Stimulated activated CD8-positive, alpha-beta memory T cell treated with anti-CD3 and anti-CD28 coated beads, Interleukin-4, amount 100 ng/mL, for 4 hours (primary cell): ENCODE measurements at places on chromosomes 11 and 22.

DNA sequence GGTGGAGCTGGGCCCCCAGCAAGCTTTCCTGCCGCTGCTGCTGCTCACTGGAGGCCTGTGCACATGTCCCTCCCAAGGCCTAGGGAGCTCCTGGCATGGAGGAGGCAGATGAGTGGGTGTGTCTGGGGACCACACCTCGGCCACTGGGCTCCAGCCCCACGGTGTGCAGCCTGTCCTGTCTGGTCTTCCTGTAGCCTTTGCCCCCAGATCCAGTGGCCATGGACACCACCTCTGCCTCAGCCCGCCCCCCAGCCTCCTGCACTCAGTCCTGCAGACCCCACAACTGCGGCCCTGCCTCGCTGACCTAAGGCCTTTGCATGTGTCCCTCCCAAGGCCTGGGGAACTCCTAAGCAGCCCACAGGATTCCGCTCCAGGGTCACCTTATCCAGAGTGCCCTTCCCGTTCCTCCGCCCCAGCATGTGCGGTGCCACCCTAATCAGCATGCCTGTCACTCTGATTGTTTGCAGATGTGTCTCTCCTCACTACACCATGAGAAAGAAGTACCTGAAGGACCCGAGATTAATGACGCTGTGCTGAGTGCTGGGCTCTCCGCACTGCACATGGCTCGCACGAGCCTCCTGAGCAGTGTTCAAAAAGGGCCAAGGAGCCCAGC is 8.6 kb downstream of the GAL start:
- DNase-seq: no peak

DNA sequence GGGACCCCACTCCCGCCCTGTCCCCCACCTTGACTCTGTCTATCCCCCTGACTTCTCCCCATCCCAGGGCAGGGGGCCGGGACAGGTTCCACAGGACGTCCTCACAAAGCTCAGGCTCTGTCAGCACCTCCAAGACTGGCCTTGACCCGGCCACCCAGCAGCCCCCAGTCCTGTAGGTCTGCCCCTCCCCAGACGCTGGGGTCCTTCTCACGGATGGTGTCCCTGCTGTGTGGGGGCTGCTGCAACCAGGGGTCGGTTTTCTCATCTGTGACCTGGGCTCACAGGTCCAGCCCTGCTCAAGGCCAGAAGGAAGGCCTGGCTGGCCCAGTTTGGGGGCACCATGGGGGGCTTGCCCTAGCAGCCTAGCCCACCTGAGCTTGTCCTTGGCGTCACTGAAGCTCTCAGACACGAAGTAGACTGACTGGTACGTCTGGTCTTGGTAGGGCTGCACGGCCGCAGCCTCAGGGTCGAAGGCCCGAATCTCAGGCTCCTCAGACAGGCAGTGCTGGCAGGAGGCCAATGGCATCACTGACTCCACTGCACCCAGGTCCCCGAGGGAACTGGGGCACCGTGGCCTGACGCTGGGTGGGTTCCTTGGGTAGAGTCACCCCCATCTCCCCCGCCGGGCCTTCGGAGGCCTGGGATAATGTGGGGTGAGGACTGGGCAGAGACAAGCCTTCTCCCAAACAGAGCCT is 4.0 kb upstream of the INS start:
- no peak for DNase-seq

DNA sequence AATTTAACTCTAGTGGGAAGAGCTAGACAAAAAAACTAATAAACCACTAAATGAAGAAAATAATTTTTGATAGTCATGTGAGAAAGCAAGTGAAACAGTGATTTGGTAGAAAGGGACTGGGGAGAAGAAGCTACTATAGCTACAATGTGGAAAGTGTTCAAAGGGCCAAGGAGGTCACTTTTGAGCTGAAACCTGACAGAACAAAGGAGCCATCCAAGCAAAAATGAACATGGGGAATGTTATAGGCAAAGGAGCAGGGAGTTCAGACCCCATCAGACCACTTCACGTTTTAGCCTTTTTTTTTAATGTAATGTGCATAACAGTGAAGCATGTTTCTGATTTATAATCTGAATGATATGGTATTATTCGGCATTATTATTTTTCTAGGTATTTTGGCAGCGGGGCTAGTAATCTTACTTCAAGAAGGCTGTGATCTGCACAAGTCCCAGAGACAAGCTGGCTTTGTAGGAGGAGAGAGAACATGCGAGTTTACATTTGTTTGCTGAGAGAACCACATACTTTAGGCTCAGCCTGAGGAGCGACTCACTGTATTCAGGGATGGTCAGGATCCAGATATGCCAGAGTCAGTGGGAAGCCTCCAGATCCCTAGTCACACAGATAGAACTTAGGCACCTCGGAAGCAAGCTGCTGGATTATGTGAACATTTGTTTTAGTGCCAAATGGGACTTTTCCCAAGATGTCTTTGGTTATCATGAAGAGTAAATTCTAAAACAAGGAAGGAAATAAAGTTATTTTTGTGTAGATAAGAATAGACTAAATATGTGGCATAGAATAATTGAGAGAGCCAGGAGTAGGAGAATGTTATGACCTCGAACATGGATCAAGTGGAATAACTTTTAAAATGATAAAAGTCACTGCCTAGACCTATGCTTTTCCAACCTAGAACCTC is 118.6 kb downstream of the TRIM44 start:
- DNase-seq: no peak

DNA sequence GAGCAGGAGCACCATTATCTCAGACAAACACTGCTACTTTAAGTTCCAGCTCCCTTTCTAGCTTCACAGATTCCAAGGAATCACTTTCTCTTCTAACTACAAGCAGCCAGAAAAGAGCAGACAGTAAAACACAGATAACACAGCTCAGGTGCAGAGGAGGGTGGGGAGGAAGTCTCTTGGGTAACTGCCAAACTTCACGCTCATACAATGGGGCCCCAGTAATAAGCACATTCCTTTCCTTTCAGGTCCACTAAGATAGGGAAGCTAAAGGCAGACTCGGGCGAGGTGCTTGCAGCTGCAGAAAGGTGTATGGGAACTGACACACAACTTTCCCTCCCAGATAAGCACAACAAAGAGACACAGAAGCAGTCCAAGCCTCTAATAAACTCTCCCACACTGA is 69.2 kb upstream of the OR9G4 start:
- DNase-seq: no peak

GRCh38 chr11:94185416-94186084 is 56.9 kb downstream of the PANX1 start:
- no peak for DNase-seq

- no peak for DNase-seq
Measured at GRCh38 chr11:45390407-45390806, 104.3 kb upstream of the SYT13 start.

- no peak for DNase-seq
Measured at GRCh38 chr11:127330044-127330443, 329.5 kb upstream of the KIRREL3 start.

DNA sequence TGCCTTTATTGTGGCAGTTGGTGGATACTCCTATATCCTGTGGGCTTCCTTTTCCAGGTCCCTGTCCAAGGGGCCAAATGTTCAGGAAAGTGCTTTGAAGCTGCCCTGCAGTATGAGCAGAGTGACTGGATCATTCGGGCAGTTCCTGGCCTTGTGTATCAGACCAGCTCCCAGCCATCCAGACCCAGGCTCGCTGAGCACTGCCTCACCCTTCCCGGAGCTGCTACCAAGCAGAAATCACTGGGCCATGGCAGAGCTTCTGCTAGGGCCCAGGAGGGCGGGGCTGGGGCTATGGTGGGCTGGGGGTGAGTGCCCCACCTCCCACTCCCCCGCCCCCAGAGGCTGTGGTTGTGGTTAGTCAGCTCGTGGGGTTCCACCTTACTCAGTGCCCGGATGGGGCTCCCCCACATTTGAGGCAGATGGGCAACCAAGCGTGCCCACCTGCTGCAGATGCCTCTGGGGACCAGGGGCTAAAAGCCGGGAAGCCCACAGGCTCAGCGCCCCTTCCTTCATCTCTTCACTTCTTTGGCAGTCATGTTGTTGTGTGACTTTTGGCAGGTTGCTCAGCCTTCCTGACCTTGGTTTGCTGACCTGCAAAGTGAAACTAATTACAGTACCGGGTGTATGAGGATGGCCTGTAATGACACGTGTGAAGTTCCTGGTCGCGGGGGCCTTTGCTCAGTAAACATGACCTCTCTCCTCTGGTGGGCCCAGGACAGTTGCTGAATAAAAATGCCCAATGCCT is 2.1 kb upstream of the LRRC32 start:
- peak; percentile 44 for DNase-seq

DNA sequence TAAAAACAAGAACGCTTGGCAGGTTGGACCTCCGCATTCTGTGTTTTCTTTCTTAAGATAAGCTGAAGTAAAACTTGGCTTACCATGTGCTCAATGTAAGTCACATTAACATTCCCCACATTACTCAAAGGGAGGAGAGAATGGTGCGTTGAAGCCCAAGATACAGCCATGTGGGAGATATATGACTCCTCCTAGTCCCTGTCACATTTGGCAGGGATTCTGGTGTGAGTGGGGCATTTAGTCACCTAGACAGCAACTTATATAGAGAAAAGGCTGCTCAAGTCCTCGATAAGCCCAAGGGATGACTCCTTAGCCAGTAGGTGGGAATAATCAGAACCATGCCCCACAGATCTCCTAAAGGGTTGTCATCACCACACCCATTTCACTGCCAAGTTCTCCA is 4.6 kb downstream of the PRSS23 start:
- DNase-seq: no peak

GRCh38 chr22:37931893-37932389 is 21.5 kb downstream of the C22orf23 start:
- DNase-seq: no peak

GRCh38 chr11:120324932-120325810 is at the start of gene TLCD5:
Gene TLCD5, plus strand, starts transcription at chr11:120325299. Its CDS starts 2,143 bp downstream, at chr11:120327442.
- no peak for DNase-seq

- DNase-seq: peak; percentile 25
Measured at GRCh38 chr11:75474878-75475766, 42.1 kb upstream of the KLHL35 start.

DNA sequence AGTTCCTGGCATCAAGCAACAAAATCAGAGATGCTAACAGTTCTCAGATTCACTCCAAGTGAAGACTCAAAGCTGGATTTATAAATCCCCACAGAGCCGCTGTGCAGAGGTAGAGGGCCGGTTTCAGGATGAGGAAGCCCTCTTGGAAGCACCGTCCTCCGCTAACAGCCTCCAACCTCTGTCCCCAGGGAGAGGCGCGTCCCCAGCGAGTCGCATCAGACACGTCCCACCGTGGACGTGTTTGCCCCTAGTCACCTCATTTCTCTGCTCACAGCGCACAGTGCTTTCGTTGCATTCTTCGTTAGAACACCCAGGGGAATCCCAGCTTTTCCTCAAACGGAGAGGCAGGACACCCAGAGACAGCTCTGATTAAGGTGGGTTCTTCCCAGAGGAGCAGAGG is 642.9 kb downstream of the BRD1 start:
- no peak for DNase-seq

DNA sequence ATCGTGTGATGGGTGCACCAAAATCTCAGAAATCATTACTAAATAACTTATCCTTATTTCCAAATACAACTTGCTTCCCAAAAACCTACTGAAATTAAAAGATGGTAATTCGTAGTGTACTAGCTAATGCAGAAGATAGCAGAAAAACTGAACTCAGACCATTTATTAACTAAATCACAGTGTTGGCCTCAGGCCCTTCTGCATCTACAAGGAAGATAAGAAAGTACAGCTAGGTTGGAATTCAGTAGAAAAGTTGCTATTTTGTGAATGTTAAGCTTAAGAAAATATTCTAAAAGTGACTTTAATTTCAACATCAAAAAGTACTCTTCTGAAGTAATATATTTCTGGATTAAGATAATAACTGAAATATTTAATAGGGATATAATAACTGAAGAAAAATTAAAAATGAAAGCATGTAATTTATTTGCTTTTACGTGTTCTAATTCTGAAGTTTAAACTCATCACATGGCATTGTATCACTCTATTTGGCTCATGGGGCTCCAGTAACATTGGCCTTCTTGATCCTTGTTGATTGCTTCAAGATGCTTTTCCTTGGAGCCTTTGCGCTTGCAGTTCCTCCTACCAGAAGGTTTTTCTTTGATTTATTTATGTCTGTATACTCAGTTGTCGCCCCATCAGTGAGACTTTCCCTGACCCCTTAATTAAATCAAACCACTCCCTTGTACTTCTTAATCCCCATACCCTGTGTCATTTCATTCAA is 847.9 kb upstream of the ANO3 start:
- no peak for DNase-seq

- no peak for DNase-seq
Measured at GRCh38 chr11:131979364-131979763, 608.9 kb downstream of the NTM start.

DNA sequence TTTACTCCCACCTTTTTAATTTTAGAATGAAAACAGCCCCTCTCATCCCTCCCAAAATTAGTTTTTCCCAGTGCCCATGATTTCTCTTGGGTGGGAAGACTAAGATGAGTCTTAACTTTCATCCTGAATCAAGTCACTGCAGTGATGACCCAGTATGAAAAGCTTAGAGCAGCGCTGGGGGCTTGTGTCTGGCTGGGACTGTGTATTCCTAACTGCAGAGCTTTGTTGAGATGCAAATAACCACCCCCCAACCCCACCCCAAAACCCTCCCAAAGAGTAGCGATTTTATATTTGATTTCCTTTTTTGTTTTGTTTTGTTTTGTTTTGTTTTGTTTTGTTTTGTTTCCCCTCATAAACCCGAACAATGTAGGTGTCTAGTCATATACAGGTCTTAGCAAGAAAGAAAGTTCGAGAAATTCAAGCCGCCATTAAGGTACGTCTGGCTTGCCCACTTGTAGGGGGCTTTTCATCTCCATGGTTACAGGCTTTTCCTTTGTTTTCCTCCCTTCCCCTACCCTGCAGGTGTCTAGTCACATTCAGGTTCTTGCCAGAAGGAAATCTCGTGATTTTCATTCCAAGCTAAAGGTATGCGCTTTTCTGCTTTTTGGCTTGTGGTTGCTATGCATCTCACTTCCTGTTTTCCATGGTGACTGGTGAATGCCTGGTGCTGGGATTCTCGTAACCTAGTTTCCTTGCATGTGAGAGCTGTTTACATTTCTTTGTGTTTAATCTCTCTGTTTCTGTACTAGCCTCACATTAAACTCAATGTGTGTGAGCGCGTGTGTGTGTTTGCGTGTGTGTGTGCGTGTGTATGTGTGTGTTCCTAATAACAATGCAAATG is 144.6 kb upstream of the RASSF10 start:
- DNase-seq: no peak

GRCh38 chr11:128398517-128399250 is 188.7 kb downstream of the ETS1 start:
- DNase-seq: no peak

DNA sequence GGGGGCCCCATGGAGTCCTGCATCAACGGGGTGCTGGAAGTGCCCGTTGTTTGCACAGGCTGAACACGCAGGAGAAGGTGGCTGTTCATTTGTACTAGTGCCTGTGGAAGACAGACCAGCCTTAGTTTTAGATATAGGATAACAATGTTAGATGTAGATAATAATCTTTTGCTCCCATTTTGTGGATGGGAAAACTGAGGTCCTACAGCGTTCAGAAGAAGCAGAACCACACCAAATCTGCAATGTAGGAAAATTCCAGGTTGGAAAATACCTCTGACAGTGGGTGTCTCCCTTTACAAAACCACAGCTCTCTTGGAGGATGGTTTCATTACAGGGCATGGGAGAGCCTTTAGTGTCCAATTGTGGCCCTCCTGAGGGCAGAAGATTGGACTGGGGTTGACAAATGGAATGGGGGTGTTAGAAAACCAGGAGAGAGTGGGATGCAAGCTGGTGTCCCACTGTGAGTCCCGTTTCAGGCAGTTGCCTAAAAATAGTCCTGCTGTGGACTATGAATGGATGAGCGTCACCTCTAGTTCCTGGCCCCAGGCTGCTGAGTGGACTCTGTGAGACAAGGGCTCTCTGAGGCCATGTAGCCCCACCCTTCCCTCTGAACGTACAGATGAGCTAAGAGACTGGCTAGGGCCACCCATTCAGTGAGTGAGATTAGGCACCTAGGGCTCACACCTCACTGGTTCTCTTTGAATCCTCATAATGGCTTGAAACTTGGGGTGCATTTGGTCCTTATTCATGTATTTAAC is 508.8 kb downstream of the MN1 start:
- DNase-seq: no peak
